ENCODE measurements at places on chromosomes 12 and 14. TPM values are rescaled to one million over a fixed set of nuclear protein-coding genes. Genes with fewer than 3 reads are reported as not detected.

NPFF gene
- total RNA-seq, result not detected

PPTC7 gene
- 5.8 TPM for total RNA-seq

DAD1 gene
- total RNA-seq, result 280 TPM

NID2 gene
- 1.6 TPM for total RNA-seq

C1S gene
- 3.3 TPM for total RNA-seq

IL23A gene
- 0.43 TPM for total RNA-seq

AQP5 gene
- not detected for total RNA-seq

ARF6 gene
- 119 TPM for total RNA-seq

CLECL1 gene
- total RNA-seq, result not detected

SLCO1C1 gene
- total RNA-seq, result not detected

KCNH5 gene
- 3.0 TPM for total RNA-seq

KRT73 gene
- total RNA-seq, result not detected

MMAB gene
- total RNA-seq, result 61.5 TPM

PSMD9 gene
- 162 TPM for total RNA-seq

FAM90A1 gene
- total RNA-seq, result not detected

CFAP54 gene
- 5.3 TPM for total RNA-seq

INHBE gene
- total RNA-seq, result 1.4 TPM

GAS2L3 gene
- not detected for total RNA-seq

PRIMA1 gene
- 0.18 TPM for total RNA-seq

ARMH4 gene
- 1.5 TPM for total RNA-seq

CELA1 gene
- not detected for total RNA-seq

KRT71 gene
- total RNA-seq, result not detected

Measured in HT1080 (cell line).